ENCODE measurements at places on chromosomes 6 and 20.

GRCh38 chr6:5723841-5724691, 282.7 kb downstream of the NRN1 start:
- no peak for DNase-seq

- no peak for DNase-seq
Observed at GRCh38 chr6:153976921-153977693, 61.9 kb upstream of the OPRM1 start.

DNA sequence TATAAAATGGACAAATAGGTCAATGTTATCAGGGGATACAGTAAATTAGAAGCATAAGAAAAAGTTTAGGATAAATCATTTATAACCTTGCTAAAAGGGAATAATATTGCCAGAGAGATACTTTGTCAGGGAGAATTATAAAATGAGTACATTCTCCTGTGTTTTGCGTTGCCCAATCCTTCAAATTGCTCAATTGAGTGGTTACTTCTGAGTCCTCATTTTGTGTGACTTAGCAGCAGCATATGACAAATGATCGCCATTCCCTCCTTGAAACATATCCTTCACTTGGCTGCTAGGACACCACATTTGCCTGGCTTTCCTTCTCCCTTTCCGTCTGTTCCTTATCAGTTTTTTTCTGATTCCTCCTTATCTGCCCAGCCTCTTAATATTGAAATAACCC, 106.7 kb upstream of the FLRT3 start:
- DNase-seq = no peak

- DNase-seq = no peak
Observed at GRCh38 chr20:7264137-7264536, 496.7 kb downstream of the BMP2 start.

GRCh38 chr6:165059032-165059431, 250.4 kb downstream of the C6orf118 start:
- no peak for DNase-seq

- DNase-seq = no peak
Observed at GRCh38 chr20:36883977-36884535, 8.1 kb downstream of the TLDC2 start.

GRCh38 chr20:58130581-58130980, 97.9 kb downstream of the ANKRD60 start:
- no peak for DNase-seq

GRCh38 chr6:32680055-32680454, 13.6 kb upstream of the HLA-DQB1 start:
- DNase-seq = no peak

GRCh38 chr20:10476319-10476724, 41.2 kb downstream of the SLX4IP start:
- no peak for DNase-seq

- DNase-seq = no peak
Observed at GRCh38 chr6:143515061-143515760, 3.7 kb upstream of the FUCA2 start.

GRCh38 chr6:25192590-25193459, 86.3 kb upstream of the CARMIL1 start:
- DNase-seq = no peak

- DNase-seq = no peak
Observed at GRCh38 chr6:170136541-170137175, 154.2 kb downstream of the DLL1 start.

- no peak for DNase-seq
Observed at GRCh38 chr6:47134476-47135189, 92.5 kb upstream of the ADGRF1 start.

DNA sequence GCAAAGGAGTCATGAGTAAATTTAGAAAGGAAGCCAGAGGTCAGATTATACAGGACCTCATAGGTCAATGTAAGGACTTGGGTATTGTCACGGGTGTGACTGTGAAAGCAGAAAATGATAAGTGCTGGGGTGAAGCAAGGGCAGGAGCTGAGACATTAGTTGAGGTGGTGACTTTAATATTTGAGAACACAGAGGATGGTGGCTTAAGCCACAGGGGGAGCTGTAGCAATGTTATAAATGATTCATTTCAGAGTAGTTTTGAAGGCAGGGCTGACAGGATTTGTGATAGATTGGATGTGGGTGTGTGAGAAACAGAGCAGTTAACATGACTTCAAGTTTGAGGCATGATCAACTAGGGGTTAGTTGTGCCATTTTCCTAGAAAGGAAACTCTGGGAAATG, 659.9 kb downstream of the EPM2A start:
- no peak for DNase-seq

GRCh38 chr6:89409461-89410035, 2.5 kb downstream of the RRAGD start:
- no peak for DNase-seq

GRCh38 chr6:23394681-23395080, 731.3 kb upstream of the NRSN1 start:
- no peak for DNase-seq

GRCh38 chr6:70180901-70181599, 121.8 kb downstream of the COL9A1 start:
- DNase-seq = no peak

- no peak for DNase-seq
Observed at GRCh38 chr6:160272707-160273106, 14.1 kb upstream of the SLC22A2 start.

GRCh38 chr6:18350712-18351111, 36.4 kb upstream of the RNF144B start:
- no peak for DNase-seq

GRCh38 chr6:90065173-90065572, 170.9 kb downstream of the GJA10 start:
- DNase-seq = no peak

GRCh38 chr6:143110996-143111395, 50.3 kb downstream of the AIG1 start:
- DNase-seq = no peak

- no peak for DNase-seq
Observed at GRCh38 chr20:5569021-5569420, 181.2 kb upstream of the SHLD1 start.

DNA sequence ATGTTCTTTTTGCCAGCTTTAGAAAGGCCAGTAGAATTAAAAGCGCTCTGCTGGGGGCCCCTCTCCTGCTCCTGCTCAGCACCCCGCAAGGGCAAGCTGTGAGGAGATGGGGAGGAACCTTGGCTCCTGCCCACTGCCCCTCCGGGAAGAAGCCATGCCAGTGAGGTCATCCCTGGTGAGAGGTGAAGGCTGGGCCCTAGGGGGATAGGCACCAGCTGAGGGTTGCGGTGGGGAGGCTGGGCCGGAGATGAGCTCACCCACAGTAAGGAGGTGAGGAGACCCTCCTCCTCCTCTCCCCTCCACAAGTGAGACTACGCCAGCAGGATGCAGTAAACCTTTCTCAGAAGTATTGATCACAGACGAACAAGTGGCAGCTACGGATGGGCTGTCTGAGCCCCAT, 32.1 kb downstream of the LRFN2 start:
- DNase-seq = no peak

DNA sequence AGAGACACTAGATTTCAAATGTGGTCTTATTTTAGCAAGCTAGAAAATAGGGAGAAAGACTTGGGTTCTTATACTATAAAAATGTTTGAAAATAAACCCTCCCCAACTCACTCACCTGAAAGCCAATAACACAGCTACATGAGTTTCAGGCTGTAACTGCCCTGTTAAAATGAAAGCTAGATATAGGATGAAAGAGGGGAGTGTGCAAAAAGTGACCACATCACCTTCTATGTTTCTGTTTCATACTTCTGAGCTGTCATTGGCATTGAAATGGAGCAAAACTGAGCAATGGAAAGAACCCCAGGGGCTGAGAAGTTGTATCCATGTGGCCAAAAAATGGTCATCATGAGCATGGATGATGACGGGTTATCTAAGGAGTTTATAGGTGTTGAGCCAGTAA, 148.1 kb upstream of the TENT5A start:
- no peak for DNase-seq

- no peak for DNase-seq
Observed at GRCh38 chr6:108714766-108715414, 133.3 kb upstream of the ARMC2 start.

- no peak for DNase-seq
Observed at GRCh38 chr6:155287762-155288161, 23.9 kb downstream of the CLDN20 start.

DNA sequence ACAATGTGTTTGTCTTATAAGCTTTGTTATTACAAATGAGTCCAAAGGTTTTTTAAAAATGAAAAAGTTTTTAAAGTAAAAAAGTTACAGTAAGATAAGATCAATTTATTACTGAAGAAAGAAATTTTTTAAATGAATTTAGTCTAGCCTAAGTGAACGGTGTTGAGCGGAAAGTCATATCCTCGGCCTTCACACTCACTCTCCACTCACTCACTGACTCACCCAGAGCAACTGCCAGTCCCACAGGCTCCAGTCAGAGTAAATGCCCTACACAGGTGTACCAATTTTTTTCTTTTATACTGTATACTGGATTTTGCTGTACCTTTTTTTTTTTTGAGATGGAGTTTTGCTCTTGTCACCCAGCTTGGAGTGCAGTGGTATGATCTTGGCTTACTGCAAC, 42.7 kb upstream of the AGPAT4 start:
- DNase-seq = no peak

DNA sequence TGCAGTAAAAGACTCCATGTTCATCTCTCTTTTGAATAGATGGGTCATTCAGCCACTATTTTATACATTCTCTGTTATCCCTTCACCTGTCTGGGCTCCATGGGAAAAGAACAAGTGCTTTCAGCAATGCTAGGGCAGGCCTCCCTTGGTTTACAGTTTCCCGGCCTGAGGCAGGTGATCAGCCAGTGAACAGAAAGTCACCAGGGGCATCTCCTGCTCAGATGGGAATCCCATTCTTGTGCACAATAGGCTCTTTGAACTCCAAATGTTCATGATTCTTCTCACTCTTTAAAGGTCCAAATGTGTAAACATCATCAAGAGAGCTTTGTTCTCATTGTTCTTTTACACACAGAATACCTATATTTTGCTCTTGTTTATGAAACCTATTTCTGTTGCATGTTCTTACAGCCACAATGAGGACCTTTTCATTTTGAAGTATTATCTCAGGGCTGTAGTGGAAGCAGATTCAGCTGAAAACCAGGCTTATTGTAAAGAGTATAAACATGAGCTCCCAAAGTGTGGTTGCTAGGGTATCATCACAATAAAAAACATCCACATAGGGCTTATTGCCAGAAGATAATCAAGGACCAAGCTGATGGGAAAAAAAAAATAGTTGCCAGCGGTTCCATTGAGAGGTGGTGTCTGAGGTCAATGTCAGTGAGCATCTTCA, 267.1 kb upstream of the SGK1 start:
- no peak for DNase-seq

GRCh38 chr6:148461986-148462577, 119.4 kb downstream of the SASH1 start:
- no peak for DNase-seq

Measured in stimulated activated CD8-positive, alpha-beta memory T cell treated with anti-CD3 and anti-CD28 coated beads, Interleukin-2, amount 100 ng/mL, for 1 hour (primary cell).